ENCODE measurements at places on chromosomes 7 and 10. TPM values are rescaled to one million over a fixed set of nuclear protein-coding genes. Genes with fewer than 3 reads are reported as not detected.

The STEAP1 gene
- not detected for total RNA-seq

The SMKR1 gene
- 4.9 TPM for total RNA-seq

The MSMB gene
- not detected for total RNA-seq

The CPA4 gene
- not detected for total RNA-seq

The SNX8 gene
- total RNA-seq = 12.6 TPM

The RPEL1 gene
- not detected for total RNA-seq

The HOXA3 gene
- total RNA-seq = 0.78 TPM

The JAZF1 gene
- 87.6 TPM for total RNA-seq

The TSPAN12 gene
- total RNA-seq = not detected

The FZD1 gene
- 0.65 TPM for total RNA-seq

The FRMPD2 gene
- total RNA-seq = not detected

The GPR26 gene
- not detected for total RNA-seq

The ZP3 gene
- 6.1 TPM for total RNA-seq

The LAMTOR4 gene
- 156 TPM for total RNA-seq
